ENCODE measurements at places on chromosomes 3 and 15.

DNA sequence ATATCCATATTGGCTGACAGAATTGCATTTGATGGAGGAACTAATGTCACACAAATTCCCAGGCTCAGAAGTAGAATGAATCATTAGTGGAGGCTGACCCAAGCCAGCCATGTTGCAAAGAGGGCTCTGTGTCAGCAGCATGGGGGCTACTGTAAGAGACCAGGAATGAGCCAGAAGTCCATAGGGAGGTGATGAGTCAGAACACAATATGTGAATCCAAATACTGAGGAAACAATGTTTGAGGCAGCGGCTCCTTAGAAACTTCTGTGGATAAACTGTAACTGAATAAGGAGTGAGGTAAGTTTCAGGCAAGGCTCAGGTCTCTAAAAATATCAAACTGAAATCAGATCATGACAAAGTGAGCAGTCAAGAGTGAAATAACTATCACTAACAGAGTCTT lies 170.7 kb downstream of the WDR72 start:
- no peak for DNase-seq

GRCh38 chr15:68620721-68621527 lies 42.1 kb downstream of the CORO2B start:
- no peak for DNase-seq

DNA sequence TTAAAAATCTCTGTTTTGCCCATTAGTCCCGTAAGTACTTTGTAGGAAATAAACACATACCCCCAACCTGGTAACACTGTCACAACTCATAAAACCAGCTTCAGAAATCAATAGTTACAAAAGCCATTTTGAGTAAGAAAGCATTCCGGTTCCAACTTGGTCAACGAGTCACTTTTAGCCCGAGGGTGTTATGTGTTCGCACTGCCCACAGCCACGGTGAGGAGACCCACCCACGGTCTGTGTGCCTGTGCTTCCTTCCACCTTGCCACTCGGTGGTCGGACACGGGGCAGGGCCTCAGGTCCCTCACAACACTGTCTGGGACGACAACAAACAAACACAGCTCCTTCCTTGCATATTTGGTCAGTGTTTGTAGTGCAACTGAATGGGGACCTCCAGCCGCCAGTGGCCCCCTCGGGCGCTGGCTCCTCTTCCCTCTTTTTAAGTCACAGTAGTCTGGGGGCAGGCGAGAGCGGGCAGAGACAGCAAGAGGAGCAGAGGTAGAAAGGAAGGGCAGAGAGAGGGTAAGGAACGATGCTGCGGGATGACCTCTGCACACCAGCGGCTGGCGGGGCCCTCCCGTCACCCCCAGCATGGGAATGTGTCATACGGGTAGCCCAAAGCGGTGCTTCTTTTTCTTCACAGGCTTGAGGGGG lies 5.2 kb upstream of the MUSTN1 start:
- no peak for DNase-seq

- DNase-seq = no peak
Measured at GRCh38 chr3:157754451-157754850, 251.2 kb upstream of the VEPH1 start.

GRCh38 chr15:72824112-72824511 lies 40.6 kb upstream of the ADPGK start:
- DNase-seq = no peak

- no peak for DNase-seq
Measured at GRCh38 chr3:38343797-38344594, 2.6 kb upstream of the XYLB start.

- DNase-seq = no peak
Measured at GRCh38 chr3:107684431-107684925, 161.7 kb downstream of the BBX start.

GRCh38 chr3:187925326-187925725 lies 180.1 kb upstream of the BCL6 start:
- DNase-seq = no peak

DNA sequence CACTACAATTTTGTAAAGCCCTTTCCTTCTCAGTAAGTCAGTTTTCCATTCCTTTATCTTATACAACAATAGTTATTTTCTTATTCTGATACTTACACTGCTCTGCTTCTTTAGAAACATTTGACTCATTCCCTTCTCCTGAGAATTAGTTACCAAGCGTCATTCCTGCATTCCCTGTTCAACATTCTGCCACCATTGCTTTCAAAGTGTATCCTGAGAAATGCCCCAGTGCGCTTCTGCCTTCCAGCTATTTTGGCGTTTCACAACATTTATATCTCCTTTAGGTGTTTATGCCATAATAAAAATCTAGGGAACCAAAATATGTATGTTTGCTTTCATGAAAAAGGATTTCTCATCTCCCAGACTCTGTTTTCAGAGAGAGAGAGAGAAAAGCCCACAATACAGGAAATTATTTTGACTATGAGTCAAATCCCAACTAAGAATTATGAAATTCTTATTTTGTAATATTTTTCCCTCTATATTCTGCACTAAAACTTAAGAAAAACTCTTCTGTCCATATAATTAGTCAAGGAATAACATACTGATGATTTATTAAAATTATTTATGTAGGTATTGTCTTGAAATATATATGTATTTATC lies 118.2 kb upstream of the RAP2B start:
- no peak for DNase-seq

- DNase-seq = no peak
Measured at GRCh38 chr3:45558431-45558830, 36.1 kb upstream of the LIMD1 start.

DNA sequence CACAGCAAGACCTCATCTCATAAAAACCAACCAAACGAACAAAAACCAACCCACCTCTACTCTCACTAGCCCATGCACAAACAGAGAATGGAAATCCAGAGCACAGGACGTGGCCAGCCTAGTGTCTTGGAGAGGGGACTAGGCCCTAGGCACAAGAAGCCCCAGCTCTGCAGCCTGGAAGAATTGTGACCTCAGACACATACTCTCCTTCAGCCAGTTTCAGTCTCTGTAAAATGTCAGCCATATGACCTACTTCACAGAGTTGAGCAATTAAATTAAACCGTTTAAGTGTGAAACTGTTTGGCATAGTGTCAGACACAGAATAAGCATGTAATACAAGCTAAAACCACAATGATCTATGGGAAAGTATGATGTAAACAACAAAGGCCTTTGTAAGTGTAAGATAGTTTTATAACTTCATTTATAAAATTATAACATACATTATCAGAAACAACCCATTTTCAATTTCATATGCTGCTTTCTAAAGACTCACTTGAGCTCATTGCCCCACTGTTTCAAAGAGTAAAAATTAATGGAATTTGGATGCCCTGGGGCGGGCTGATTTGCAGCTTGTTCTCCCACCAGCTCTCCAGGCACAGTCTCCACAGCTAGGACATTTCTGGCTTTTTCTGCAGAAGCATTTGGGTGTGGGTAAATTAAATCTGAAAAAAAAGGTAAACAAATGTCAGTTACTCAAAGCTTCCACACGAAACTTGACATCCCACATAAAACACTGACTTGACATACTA lies 32.9 kb downstream of the TBC1D2B start:
- DNase-seq = no peak

- DNase-seq = no peak
Measured at GRCh38 chr15:26231096-26231495, 368.0 kb upstream of the ATP10A start.

GRCh38 chr15:61681676-61682075 lies 378.6 kb downstream of the VPS13C start:
- no peak for DNase-seq

DNA sequence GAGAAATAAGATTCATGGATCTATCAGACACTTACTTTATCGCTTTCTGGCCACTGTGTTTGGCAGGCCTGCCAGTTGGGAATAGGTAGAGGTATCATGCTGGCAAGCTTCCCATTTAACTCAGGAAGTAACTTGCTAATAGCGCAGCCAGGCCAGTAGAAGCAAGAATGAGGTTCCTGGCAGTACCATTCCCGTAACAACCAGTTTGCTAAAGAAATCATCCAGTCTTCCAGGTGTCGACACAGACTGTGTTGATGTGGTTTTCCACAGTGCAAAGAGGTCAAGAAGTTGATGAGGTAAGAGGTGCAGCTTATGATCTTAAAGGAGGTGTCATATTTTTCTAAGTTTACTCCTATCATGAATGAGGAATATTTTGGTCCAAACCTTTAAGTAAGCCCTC lies 46.2 kb downstream of the DPH6 start:
- no peak for DNase-seq

- DNase-seq = no peak
Measured at GRCh38 chr3:127112796-127113570, 79.9 kb upstream of the PRR23E start.

DNA sequence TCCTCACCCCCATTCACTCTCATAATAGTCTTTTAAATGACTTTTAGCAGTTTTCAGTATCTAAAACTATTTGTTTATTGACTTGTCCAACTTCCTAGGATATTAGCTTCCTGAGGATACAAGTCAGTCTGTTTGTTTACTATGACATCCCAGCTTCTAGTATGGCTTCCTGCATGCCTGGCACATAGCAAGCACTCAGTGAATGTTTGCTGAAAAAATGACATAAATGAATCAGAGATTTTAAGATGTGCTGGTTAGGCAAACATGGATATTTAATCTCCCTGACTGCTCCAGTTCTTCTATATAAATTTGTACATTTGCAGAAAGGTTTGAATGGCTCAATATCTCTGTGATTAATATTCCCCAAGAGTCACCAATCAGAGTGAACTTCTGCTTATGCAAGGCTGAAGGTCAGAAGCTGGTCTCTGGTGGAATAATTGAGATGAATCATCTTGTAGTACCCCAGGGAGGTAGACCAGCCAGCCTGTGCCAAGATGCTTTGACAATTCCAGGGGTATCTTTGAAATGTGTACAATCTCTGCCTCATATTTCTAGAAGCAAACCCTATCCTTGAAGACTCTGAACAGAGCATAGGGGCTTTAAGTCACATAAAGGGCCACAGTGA lies 219.0 kb upstream of the LMCD1 start:
- DNase-seq = no peak

DNA sequence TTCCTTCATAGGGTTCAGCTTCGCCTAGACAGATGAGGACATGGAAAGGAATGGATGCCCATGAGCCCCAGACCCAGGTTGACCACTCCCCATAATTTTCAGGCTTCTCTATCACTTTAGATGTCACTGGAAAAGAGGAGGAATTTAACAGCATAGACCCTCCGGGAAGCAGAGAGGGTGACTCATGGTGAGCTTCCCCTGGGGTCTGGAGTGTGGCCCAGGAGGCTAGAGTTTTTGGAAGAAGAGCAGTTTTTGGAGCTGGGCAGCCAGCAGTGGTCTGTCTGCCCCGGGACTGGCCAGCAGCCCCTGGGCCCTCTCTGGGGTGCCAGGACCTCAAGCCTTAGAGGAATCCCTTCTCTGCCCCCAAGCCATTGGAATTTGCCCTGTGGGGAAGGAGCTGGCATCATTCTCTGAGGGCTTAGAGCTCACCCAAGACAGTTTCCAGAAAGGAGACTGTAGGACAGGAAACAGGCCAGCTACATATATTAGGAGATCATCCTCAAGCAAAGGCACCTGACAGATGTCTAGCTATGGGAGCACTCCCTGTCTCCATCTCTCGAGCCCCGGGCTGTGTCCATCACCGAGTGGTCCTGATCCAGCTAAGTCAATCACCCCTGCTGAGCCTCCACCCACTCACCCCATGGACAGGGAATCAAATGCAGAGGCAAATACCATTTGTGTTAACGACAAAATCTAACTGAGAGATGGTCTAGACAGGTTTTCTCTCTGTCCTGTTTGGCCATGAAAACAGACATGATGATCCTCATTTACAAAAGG lies 67.3 kb downstream of the MEGF11 start:
- DNase-seq = no peak

DNA sequence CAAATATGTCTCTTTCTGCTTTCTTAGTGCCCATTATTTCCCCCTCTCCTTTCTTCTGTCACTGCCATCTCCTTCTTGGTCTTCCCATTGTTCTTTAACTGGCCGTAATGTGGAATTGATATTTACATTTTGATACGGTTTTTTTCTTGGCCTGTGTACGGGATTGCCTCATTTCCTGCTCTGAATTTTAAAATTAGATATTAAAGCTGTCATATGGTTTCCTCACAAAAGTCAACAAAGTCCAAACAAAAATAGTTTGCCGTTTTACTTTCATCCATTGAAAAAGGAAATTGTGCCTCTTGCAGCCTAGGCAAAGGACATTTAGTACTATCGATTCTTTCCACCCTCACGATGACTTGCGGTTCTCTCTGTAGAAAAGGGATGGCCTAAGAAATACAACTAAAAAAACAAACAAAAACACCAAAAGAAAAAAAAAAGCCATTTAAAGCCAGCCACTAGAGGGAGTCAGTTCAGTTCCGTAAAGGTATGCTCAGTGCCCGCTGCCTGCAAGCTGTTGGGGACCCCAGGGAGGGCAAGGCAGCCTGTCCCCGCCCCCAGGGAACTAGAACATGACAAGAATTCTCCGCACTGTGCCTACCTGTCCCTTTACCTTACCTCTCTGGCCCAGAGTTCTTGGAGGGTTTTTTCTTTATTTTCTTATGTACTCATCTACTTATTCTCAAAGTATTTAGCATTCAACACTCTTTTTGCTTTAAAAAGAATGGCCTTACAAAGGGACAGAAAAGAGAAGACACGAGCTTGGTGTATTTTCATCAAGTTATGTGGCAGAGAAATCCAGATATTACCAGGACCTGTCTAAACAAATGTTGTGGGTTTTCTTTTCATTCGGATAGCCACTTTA lies 30.0 kb upstream of the NR2E3 start:
- DNase-seq = no peak

GRCh38 chr15:70833861-70834765 lies 19.8 kb downstream of the LARP6 start:
- no peak for DNase-seq
